Tibial artery (tissue), 4 donors: ENCODE measurements at places on chromosomes 13 and 19.

DNA sequence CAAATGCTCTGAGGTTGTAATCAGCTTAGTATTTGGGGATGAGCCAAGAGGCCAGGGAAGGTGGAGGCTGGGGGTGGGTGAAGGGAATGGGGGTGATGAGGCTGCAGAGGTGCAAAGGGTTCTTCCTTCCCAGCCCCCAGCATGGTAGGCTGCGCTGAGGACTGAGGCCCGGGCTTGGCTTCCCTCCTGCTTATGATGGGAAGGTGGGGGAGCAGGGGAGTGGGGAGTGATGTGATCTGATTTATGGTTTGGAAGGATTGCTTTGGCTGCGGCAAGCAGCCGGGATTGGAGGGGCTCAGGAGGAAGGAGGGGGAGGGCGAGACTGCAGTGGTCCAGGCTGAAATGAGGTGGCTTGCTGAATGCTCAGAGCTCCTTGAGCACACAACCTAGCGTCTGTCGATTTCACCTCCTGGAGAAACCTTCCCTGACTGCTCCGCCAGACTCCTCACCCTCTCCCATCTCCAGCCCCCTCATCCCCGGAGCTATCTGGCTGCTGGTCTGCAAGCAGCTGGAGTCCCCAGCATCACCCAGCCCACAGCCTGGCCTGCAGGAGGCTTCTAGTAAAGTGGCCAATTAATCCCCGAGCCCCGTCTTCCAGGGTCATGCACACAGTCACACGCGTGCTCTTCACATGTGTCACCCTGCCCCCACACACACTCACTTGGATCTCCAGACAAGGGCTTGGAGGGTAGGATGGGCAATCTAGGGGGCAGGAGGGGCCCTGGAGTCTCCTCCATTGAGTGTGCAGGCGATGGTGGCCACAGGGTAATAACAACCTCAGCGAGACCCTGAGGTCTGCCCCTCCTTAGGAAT is 757 bp upstream of the CLEC11A start:
- H3K27ac ChIP-seq = no peak overlapping the region
- H3K4me3 ChIP-seq = no peak overlapping the region
- no peaks in the 10 kb centered on the region for H3K27me3 ChIP-seq
- no peaks in the 10 kb centered on the region for H3K36me3 ChIP-seq
- peaks cover 36% of the 10 kb centered on the region for H3K4me1 ChIP-seq
- DNase-seq = no peak

GRCh38 chr19:1009041-1009980 is 9.1 kb downstream of the GRIN3B start:
- no peaks in the 10 kb centered on the region for H3K27me3 ChIP-seq
- peaks cover 41% of the 10 kb centered on the region for H3K36me3 ChIP-seq
- no peak overlapping the region for H3K4me3 ChIP-seq
- H3K27ac ChIP-seq = no peak overlapping the region
- no peaks in the 10 kb centered on the region for H3K4me1 ChIP-seq
- no peak for DNase-seq

- H3K4me3 ChIP-seq = no peak overlapping the region
- no peak for DNase-seq
- H3K27ac ChIP-seq = no peak overlapping the region
- H3K36me3 ChIP-seq = no peaks in the 10 kb centered on the region
These were observed 361.5 kb downstream of the OXGR1 start for GRCh38 chr13:96632536-96633320.

GRCh38 chr13:106529415-106530170 is 5.9 kb downstream of the EFNB2 start:
- no peaks in the 10 kb centered on the region for H3K36me3 ChIP-seq
- H3K27me3 ChIP-seq = no peaks in the 10 kb centered on the region
- H3K4me3 ChIP-seq = no peak overlapping the region
- H3K27ac ChIP-seq = no peak overlapping the region

- no peak overlapping the region for H3K4me3 ChIP-seq
- H3K4me1 ChIP-seq = peaks cover 4% of the 10 kb centered on the region
- H3K27ac ChIP-seq = no peak overlapping the region
- peaks cover 72% of the 10 kb centered on the region for H3K27me3 ChIP-seq
- no peaks in the 10 kb centered on the region for H3K36me3 ChIP-seq
These were observed 5.5 kb upstream of the PRTN3 start for GRCh38 chr19:835210-835810.

DNA sequence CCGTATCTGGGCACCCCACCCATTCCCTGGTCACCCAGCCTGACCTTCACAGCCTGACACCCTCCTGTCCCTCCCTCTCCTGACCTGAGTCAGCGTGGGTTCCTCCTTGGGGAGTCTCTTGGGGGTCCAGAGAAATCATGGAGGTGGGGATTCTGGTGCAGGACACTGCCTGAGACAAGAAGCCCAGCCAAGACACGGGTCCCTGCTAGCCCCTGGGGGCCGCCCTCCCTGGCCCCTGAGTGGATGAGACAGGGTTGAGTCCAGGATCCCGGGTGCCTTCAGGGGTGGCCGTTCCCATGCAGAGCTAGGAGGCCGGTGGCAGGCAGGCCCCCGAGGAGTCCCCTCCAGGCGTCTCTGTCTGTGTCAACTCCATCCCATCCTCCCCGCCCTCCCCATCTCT is 1.6 kb downstream of the MAP2K7 start:
- peaks cover 49% of the 10 kb centered on the region for H3K4me1 ChIP-seq
- peaks cover 32% of the 10 kb centered on the region for H3K36me3 ChIP-seq
- DNase-seq = no peak
- H3K4me3 ChIP-seq = no peak overlapping the region

DNA sequence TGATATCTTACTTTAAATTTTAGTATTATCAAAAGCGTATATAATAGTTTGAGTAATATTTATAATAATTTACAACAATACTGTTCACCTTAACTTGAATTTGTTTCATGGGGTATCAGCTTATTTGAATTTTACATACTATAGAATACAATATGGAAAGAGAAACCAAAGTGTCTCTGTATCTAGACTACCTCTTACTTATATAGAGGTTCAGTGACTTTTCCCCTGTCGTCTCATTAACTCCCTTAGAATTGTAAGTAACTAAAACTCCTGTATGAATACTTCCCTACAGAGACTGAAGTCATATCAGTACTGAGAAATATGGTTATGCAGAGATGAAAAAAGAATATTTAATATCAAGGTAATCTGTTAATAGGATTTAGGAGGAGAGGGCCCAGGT is 26.8 kb downstream of the COG6 start:
- no peak overlapping the region for H3K4me3 ChIP-seq
- no peak for DNase-seq
- no peaks in the 10 kb centered on the region for H3K27me3 ChIP-seq
- peaks cover 24% of the 10 kb centered on the region for H3K36me3 ChIP-seq
- H3K4me1 ChIP-seq = no peaks in the 10 kb centered on the region
- H3K27ac ChIP-seq = no peak overlapping the region

- H3K4me1 ChIP-seq = no peaks in the 10 kb centered on the region
- no peak overlapping the region for H3K4me3 ChIP-seq
- DNase-seq = no peak
- H3K27me3 ChIP-seq = no peaks in the 10 kb centered on the region
These were observed 24.5 kb downstream of the EFNA2 start for GRCh38 chr19:1309977-1310852.

DNA sequence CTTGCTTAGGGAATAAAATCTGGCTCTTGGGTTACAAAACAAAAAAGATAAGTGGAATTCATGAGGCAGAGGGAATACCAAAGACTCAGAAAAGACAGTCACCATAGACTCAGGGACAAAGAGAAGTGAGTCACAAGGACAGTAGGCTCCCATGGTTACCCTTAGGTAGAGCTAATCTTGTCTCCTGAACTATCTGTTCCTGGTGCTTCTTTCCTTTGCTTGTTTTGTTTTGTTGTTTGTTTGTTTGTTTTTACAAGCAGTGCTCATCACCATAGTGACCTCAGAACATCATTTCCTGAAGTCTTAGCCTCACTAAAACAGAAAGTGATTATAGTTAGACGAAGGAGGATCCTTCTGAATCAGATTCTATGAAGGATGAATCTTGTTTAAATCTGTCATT is 142.3 kb upstream of the SOX21 start:
- no peaks in the 10 kb centered on the region for H3K4me1 ChIP-seq
- no peak for DNase-seq
- H3K36me3 ChIP-seq = no peaks in the 10 kb centered on the region
- H3K4me3 ChIP-seq = no peak overlapping the region

- H3K27ac ChIP-seq = no peak overlapping the region
These were observed 72.5 kb downstream of the RAP2A start for GRCh38 chr13:97506511-97506910.

- no peak for DNase-seq
- no peak overlapping the region for H3K27ac ChIP-seq
- H3K27me3 ChIP-seq = no peaks in the 10 kb centered on the region
- H3K4me1 ChIP-seq = peaks cover 21% of the 10 kb centered on the region
These were observed 4.2 kb upstream of the TNPO2 start for GRCh38 chr19:12727745-12728433.

DNA sequence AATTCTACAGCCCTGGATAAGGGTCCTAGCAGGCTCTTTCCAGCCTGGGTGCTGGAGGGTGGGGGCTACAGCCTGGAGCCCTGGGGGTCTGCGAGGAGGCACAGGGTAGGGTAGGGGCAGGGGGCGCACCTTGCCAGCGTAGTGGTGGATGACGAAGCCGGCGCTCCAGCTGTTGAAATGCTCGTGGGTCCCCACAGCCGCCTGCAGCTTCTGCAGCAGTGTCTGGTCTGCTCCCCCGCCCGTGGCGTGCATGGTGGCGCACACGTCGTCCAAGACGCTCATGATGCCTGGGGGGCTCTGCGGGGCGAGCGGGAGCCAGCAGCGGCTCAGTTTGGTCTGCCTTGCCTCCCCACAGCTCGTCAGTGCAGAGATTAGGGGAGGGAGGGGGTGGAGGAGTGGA is 30.2 kb upstream of the ZNF414 start:
- H3K4me3 ChIP-seq = no peak overlapping the region
- peaks cover 7% of the 10 kb centered on the region for H3K36me3 ChIP-seq
- no peaks in the 10 kb centered on the region for H3K27me3 ChIP-seq
- no peaks in the 10 kb centered on the region for H3K4me1 ChIP-seq
